T-helper 9 cell (primary cell): ENCODE measurements at places on chromosomes 2 and 18.

GRCh38 chr2:152920846-152921245, 202.4 kb downstream of the ARL6IP6 start:
- DNase-seq: no peak

GRCh38 chr2:217357886-217358620, 498.2 kb upstream of the TNP1 start:
- DNase-seq: no peak

DNA sequence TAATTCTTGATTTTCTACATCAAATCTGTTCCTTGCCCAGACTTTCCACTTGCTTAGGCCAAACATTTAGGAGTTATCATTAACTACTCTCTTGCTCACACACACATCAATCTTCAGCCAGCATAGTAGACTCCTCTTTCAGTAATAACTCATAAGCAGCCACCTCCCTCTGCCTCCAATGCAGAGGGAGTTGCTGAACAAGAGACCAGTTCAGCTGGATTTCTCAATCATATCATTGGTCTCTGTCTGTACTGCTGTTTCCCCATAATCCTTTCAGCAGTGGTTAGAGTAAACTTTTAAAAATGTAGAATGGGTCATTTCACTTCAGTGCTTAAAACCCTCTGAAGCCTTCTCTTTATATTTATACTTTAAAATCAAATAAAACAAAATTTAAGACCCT, 112.9 kb downstream of the SLC39A10 start:
- DNase-seq: no peak

DNA sequence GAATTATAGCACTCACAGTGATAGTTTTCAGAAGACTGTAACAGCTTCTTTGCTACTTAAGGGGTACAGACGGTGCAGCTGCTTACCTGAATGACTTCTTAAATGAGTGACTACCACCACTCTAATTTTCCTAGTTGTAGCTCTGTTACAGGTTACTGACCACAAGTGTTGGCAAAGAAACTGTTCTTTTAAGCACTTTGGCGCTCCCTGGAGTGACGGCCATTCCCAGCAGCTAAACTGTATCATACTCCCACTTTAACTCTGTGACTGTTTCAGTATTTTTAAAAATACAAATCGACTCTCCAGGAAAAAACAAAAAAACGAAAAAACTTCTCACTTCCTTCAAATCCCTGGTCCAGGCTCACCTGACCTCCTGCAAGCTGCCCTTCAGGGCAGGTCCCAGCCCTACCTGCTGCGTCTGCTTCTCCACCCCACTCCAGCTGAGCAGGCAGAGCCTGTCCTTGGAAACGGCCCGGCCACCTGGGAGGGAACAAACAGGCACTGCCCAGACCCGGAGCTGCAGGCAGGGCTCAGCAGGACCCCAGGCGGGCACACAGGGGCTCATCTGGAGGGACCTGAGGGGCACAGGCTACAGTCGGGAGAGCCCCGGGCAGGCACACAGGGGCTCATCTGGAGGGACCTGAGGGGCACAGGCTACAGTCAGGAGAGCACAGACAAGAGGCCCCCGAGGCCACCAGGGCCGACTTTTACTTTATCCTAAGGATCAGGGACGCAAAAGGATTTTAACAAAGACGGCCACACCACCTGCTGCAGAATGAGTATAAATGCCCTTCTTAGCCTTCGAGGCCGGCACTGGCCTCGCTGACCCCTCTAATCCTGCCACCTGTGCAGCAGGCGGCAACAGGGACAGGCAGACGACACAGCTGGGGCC, 24.5 kb downstream of the SLC66A2 start:
- no peak for DNase-seq

DNA sequence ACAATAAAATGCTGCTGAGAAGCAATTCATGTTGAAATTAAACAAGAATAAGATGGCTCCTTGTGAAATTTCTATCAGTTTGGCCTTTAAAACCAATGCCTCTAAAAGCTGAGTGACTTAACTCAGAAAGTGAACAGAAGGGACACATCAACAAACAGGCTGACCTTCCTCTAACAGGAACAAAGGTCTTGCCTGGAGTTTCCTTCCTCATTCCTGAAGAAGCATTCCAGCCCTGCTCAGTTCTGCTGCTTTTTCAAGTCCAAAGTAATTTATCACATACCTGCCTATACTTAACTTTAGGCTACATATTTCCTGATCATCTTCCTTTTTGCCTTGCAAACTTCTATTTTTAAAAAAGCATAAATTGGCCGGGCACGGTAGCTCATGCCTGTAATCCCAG, 14.1 kb downstream of the PTRHD1 start:
- no peak for DNase-seq

DNA sequence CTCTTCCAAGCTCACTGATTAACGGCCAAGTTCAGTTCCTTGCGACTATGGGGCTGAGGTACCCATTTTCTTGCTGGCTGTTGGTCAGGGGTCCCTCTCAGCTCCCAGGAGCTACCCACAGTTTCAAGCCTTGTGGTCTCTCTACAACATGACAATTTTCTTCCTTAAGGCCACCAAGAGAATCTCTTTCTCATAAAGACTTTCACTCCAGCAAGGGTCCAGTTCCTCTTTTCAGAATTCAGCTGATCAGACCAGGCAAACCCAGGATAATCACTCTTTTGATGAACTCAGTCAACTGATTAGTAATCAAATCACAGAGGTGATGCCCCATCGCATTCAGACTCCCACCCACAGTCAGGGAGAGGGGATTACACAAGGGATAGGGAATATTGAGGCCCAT, 129.7 kb downstream of the IRS1 start:
- DNase-seq: no peak

- DNase-seq: no peak
Measured at GRCh38 chr2:180322781-180323180, 315.7 kb upstream of the CWC22 start.

GRCh38 chr2:41621095-41621494, 426.7 kb upstream of the PKDCC start:
- no peak for DNase-seq

GRCh38 chr18:42114310-42114943, 159.4 kb downstream of the PIK3C3 start:
- peak; percentile 24 for DNase-seq

- DNase-seq: no peak
Measured at GRCh38 chr18:69401972-69402532, 1.4 kb downstream of the DOK6 start.

- no peak for DNase-seq
Measured at GRCh38 chr2:3379339-3379646, 201 bp upstream of the TRAPPC12 start.

DNA sequence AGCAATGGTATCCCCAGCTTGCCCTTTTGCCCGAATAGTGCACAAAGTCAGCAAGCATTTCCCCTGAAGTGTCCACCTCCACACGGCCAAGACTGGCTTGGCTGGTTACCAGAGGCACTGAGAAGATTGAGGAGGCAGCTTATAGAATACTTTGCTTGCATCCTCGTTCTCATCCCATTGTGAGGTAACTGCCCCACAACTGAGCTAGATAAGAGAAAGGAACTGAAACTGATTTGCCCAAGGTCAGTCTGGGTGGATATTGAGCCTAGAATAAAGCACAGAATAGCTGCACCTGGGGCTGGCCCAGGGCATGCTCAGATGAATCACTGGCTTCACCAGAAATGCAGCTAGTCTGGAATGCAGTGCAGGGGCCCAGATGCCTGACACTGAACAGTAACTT, 32.7 kb upstream of the MAP4K3 start:
- DNase-seq: no peak

- DNase-seq: no peak
Measured at GRCh38 chr2:43540021-43540779, 55.6 kb downstream of the THADA start.

DNA sequence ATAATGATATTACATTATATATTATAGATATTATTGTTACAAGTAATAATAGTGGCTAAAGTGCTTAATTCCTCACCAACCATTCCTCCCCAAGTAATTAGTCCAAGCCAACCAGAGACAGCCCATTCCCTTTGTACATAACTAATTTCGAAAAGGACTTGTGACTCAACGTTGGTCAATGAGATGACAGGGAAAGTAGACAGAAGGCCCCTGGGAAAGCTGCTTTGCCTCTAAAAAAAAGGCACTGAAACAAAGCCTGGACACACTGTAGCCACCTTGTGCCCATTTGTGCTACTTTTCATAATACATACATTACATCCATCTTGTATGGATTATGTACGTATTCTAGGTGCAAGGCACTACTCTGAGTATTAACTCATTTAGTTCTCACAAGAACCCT, 28.8 kb downstream of the COLEC12 start:
- no peak for DNase-seq

DNA sequence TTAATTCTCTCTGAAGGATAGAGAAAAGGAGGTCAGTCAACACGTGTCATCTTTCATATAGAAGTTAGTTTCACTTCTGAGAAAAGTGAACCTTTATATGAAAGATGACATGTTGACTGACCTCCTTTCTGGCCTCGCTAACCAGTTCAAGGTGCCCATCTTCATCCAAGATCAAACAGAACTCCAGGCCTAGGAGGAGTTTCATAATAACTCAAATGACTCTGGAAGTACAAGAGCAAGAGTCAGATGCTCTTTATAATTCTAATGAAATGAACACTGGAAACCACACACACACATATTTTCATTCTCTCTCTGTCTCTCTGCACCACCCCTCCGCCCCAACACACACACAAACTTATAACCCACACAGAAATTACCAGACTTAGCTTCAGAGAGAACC, 16.3 kb downstream of the ANKRD44 start:
- DNase-seq: no peak

GRCh38 chr2:207833251-207833751, 63.6 kb upstream of the FZD5 start:
- DNase-seq: no peak

- DNase-seq: no peak
Measured at GRCh38 chr2:26658691-26659346, 17.7 kb upstream of the CIB4 start.

DNA sequence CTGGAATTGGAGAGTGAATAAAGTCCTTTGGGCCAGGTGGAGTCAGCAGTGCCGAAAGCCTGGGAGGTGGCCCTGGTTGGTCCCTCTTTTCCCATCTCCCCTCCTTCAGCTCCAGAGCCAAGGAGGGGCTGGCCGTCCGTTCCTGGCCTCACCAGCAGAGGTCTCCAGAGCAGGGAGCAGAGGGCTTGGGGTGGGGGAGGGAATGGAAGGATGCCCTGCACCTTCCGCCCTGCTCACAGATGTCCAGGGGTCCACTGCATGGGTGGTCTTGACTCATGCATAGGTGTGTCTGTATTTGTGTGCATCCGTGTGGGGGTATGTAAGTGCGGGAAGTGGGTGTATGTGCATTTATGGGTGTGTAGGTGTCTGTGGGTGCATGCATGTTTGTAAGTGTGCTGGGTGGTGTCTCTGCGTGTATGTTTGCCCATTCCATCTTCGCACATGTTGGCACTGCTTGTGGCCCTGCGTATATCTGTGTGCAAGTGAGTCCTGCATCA, 201.8 kb downstream of the ZFP36L2 start:
- DNase-seq: peak; percentile 18

GRCh38 chr2:8307606-8308180, 374.2 kb upstream of the ID2 start:
- no peak for DNase-seq

- no peak for DNase-seq
Measured at GRCh38 chr18:7681298-7681697, 114.2 kb downstream of the PTPRM start.

- no peak for DNase-seq
Measured at GRCh38 chr2:15935675-15936074, 4.7 kb upstream of the MYCN start.

DNA sequence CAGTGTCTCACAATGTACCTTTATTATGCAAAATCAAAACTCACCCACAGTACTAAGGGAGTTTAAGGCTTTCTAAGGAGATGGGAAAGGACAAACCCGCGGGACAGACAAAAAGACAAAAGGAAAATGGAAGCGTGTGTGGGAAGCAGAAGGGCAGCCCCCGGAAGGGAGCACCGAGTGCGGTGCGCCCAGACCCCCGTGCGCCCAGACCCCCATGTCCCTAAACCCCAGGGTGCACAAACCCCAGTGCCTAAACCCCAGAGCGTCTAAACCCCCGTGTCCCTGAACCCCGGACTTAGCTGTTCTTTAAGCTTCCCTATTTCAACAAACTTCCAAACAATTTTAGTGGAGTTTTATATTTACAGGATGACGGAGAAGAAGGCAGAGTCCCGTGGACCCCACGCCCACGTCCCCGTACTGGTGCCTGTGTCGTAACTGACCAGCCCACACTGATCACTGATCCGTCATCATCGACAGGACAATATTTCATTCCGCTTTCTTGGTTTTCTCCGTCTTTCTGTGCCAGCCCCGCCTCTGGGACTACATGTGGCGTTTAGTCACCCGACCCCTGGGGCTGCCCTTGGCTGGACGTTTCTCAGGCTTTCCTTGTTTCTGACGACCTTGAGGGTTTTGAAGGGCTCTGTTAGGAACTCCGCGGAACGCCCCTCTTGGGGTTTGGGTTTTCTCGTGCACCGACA, 76.9 kb downstream of the RTP5 start:
- DNase-seq: no peak

DNA sequence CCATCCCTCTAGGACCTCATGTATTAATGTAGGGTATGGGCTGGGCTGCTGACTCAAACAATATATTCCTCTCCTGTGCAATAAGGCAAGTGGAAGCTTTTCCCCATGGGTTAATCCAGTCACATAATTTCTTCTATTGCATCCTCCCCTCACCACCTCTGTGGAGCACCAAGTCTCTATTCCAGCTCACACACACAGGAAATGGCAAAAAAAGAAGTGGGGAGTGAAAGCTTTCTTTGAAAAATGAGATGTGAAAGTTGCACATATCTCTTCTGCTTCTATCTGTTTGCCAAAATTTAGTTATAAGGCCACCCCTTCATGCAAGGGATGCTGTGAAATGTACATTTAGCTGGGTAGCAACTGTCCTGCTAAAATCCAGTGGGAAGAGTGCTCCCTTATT, 121.3 kb downstream of the CDC42EP3 start:
- DNase-seq: no peak

DNA sequence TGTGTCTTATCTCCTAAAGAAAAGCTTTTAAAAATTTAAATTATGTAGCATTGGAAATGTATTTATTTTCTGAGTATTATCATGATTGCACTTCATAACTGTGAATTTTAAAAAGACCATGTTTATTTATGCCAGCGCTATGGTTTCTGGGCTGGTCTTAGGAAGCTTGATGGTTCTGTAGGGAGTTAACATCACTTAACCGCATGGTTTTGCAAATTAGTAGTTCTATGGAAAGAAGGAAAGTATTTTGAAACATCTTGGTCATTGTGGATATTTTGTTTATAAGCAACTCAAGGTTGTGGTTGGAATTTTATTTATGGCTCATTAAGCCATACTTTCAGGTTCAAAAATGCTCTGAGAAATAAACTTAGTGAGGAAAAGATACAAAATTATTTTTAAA, 549.4 kb downstream of the STK39 start:
- no peak for DNase-seq

DNA sequence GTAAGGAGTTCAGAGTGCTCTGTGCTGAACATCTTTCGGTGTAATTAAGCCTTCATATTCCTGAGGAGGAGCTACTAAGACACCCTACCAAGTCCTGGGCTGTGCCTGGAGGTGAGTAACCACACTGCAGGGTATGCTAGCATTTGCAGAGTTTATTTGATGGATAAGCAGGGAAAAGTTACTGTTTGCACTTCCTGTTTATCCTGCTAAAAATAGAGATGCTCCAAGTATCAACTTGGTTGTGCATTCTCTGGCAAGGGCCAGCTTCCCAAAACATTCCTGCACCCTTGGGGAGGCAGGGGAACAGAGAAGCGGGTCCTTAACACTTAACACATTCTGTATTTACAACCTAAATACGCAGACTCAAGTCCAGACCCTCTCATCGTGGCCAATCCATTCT, 49.8 kb downstream of the PARD6G start:
- no peak for DNase-seq

- no peak for DNase-seq
Measured at GRCh38 chr2:168401048-168401556, 55.0 kb upstream of the CERS6 start.

- DNase-seq: no peak
Measured at GRCh38 chr18:12049978-12050811, 43.4 kb upstream of the ANKRD62 start.
